ENCODE measurements at places on chromosomes 12 and 14.
A peak's percentile ranks its signal among the peaks of the same experiment; 100 is the strongest.

- DNase-seq = no peak
Observed at GRCh38 chr14:20792556-20792955, 10.1 kb downstream of the RNASE1 start.

DNA sequence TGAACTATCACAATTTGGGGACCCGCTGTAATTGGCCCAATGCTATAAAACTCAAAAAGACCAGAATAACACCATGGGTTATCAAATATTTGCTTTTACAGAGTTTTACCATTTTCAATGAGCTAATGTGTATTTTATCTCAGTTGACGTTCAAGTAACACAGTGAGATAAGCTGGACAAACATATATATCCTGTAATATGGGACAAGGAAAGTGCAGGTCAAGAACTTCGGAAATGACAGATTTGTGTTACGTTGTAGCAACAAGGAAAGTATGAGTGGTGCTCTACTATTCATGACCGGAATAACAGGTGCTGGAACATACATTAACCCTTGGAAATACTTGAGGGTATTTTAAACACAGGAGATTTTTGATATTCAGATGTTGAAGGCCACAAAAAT lies 566.4 kb upstream of the FLRT2 start:
- no peak for DNase-seq

DNA sequence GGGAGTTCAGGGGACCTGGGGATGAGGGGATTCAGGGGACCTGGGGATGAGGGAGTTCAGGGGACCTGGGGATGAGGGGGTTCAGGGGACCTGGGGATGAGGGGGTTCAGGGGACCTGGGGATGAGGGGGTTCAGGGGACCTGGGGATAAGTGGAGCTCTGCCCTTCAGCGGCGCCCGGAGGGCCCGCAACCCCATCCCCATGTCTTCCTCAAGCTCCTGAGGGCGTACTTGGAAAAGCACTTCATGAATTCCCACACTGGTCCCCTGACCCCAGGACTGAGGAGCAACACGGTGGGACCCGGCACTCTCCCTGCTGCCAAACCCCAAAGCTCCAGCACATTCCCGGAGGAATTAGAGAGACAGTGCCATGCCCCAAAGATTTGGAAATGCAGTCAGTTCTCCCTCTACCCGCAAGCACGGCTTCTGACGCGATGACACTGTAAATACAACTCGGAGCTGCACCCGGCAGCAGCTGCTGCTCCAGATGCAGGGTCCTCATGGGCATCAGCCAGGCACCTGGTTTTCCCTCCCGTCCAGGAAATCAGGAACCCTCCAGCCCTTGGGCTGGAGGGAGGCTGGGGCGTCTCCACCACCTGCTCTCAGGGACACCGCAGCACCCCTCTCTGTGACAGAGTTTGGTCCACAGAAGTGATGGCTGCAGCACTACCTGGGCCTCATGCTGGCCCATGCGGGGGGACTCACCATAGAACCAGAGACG lies 32.8 kb upstream of the C14orf180 start:
- DNase-seq = no peak

- DNase-seq = no peak
Observed at GRCh38 chr12:20047901-20048300, 320.4 kb upstream of the PDE3A start.

DNA sequence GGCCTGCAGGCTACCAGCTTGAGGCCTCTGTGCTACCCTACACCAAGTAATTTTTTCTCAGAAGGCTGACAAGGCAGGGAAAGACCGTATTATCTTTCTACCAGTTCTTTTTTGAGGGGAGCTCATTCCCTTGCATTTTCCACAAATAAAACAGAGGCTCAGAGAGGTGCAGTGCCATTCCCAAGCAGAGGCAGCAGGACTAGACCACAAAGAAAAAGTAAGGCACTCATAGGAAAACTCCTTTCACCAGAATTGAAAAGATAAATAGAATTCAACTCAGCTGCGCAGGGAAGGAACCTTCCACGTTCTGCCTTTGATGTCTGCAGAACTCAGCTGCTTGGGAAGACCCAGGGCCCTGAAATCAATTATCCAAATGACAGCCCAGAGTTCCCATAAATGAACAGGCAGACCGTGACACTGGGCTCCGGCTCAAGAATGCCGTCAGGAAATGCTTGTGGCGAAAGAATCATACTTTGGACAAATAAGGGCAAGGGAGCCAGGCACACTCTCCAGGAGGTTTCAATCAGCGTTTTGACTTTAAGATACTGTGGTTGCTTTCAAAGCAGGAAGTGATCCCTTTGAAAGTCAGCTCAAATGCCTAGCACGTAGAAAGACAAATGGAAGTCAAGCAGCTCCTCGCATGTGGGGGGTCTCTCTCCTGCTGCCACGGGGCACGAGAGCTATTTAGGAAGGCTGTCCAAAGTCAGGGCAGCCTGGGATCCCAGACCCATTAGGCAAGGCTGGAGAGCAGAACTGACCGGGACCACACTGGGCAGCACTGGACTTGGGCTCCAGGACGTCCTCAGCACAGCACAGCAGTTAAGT lies 14.0 kb downstream of the KCTD10 start:
- DNase-seq = no peak

DNA sequence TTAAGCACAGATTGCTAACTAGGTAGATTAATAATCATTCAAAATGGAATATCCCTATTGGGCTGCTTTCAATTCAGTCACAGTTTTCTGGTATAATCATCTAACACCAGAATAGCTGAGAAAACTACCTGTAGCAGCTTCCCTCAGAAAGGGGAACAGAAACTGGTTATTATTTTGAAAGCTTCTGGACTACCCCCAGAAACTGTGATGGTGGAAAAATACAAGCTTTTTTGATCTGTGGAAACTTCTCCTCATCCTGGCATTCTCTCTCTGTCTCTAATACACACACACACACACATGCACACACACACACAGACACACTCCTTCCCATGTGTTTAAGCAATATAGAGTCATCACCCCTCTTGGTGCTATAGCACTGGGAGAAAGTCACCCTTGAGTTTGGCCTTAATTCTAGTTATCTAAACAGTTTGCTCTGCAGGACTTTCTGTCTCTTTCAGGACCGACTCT lies 251.5 kb upstream of the LMO3 start:
- DNase-seq = no peak

DNA sequence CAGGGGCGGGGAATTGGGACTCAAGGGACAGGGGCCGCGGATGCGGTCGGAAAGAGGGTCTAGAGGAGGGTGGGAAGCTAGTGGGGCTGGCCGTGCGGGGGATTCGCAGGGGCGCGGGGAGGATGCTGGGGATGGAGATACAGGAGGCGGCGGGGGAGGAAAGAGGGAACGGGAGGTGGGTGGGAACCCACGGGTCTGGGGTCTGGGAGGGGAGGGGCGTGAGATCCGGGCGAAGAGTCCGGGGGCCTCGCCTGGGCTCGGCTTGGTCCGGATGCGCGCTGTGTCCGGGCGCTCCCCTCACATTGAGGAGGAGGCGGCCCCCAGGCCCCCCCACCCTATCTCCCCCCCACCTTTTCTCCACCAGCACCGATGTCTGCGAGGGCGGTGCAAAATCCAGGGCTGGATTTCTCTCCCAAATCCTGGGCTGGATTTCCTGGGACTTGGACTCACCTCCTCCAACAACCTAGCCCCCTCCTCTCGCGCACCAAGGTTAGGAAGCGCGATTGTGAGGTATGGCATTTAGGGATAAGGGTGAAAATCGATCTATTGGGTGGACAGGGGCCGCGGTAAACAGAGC lies at the start of gene AGAP2:
TSS of gene AGAP2 (minus strand) at position 82 of the 577 bp plus-strand sequence. CDS start 496 bp downstream, outside the sequence.
- no peak for DNase-seq

DNA sequence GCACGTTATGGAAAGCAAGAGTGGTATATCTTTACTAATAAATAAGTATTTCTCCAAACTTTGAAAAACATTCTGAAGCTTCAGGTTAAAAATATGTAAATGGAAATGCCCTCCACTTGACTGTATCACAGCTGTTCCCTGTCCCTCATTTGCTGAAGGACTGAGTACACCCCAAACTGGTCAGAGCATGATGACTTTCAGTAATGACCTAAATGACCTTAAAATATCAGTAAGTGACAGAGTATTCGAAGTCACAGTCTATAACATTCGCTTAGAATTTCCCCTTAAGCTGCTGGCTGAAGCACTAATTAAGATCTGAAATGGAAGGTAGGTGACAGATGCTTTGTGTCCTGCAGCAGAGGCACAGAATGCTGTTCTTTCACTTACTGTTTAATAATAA lies 191.5 kb downstream of the RGS6 start:
- DNase-seq = no peak

- DNase-seq = no peak
Observed at GRCh38 chr12:130345292-130345691, 7.6 kb downstream of the PIWIL1 start.

GRCh38 chr12:26118308-26118707 lies 6.5 kb downstream of the BHLHE41 start:
- DNase-seq = no peak

- no peak for DNase-seq
Observed at GRCh38 chr12:80593766-80594165, 113.7 kb upstream of the MYF6 start.

GRCh38 chr12:89799316-89799715 lies 90.7 kb upstream of the ATP2B1 start:
- no peak for DNase-seq

- DNase-seq = no peak
Observed at GRCh38 chr14:62674563-62675237, 370.6 kb downstream of the KCNH5 start.

- DNase-seq = no peak
Observed at GRCh38 chr14:106069804-106070625, 543.6 kb downstream of the TMEM121 start.

DNA sequence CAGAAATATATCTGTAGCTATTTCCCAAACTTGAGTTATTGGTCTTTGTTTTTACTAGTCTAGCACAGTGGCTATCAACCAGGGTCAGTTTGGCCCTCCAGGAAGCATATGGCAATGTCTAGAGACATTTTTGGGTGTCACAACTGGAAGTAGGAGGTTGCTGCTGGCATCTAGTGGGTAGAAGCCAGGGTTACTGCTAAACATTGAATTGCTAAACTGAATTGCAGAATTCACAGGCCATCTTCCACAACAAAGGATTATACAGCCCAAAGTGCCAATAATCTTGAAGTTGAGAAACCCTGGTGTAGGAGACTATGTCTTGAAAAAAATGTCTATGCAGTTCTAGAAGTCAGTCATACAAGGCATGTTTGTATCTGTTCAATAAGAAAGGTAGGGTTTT lies 27.7 kb downstream of the ARHGAP5 start:
- DNase-seq = no peak

- no peak for DNase-seq
Observed at GRCh38 chr12:56718149-56718548, 7.0 kb downstream of the NACA start.

DNA sequence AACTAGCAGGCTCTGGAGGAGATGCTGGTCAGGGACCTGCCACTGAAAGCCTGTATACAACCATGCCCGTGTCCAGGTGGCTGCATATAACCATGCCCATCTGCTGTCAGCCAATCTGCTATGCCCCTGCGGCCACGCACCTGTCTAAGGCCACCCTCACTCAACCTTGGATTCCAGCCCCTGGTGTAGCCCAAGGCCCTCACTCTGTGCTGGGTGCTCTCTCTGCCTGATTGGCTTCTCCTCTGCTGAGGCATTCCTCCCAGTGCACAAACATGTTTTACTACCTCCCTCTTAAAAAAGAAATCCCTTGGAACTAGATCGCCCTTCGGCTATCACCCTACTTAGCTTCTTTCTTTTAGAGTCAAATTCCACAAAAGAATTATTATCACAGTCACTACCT lies 45.5 kb downstream of the ZFP36L1 start:
- DNase-seq = no peak

DNA sequence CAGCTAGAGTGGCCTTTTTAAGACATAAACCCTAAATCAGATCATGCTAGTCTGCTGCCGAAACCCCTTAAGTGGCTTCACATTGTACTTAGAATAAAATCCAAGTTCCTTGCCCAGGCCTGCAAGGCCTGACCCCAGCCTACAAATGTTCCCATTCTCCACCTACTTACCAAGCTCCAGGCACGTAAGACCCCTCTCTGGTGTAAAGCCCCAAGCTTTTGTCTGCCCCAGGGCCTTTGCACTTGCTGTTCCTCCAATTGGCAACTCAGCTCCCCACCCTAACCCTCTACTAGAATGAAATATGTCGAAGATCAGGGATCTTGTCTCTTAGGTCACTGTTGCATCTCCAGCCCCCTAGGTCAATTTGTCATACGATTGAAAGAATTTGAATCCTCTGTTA lies 27.1 kb upstream of the MED13L start:
- no peak for DNase-seq

GRCh38 chr14:76432827-76433752 lies 57.2 kb downstream of the ESRRB start:
- DNase-seq = no peak

DNA sequence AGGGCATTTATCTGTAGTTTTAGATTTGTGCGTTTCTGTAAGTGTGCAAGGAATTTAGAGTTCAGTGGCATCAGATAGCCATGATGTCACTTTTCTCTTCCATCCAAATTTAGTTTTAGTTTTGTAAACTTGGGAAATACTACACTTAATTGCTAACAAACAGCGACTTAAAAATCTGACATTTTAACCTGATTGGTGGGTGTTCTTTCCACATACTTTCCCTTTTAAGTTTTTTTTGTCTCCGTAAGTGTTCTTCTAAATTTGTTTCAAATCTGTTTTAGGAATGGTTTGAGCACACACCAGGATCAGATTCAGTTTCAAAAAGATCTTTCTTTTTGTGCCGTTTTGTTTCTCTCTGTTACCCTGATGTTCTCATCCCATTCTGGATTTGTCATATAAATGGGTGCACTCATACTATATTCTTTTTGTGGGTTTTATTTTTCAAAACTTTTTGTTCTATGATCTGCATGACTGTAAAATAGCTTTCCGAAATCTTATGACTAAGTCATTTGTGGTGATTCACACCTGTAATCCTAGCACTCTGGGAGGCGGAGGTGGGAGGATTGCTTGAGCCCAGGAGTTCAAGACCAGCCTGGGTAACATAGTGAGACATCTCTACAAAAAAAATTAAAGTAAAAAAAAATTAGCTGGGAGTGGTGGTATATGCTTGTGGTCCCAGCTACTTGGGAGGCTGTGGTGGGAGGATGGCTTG lies 58.9 kb downstream of the FBXO34 start:
- peak; percentile 24 for DNase-seq

- DNase-seq = no peak
Observed at GRCh38 chr14:104633276-104634137, 28.9 kb upstream of the TMEM179 start.

- no peak for DNase-seq
Observed at GRCh38 chr14:49896966-49897365, 4.1 kb downstream of the ARF6 start.

DNA sequence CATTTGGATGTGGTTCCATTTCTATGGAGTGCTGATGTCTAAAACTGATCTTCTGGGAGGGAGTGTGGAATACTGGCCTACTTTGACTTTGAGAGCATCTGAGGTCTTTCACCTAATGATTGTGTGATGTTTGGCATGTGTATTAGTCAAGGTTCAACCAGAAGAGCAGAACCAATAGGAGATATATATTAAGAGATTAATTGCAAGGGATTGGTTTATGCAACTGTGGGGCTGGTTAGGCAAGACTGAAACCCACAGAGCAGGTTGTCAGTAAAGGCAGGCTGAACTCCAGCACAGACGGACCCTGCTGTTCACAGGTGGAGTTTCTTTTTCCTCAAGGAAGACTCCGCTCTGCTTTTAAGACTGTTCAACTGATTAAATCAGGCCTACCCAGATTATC lies 11.6 kb downstream of the BMAL2 start:
- DNase-seq = no peak
